ENCODE measurements at places on chromosomes 1 and 21.

- no peak for DNase-seq
Measured at GRCh38 chr21:36587388-36587787, 107.5 kb upstream of the CLDN14 start.

- DNase-seq = no peak
Measured at GRCh38 chr1:116311756-116312680, 61.0 kb upstream of the ATP1A1 start.

GRCh38 chr1:19347533-19348172 lies 35.5 kb downstream of the SLC66A1 start:
- DNase-seq = no peak

GRCh38 chr1:211637066-211637465 lies 38.4 kb downstream of the NEK2 start:
- DNase-seq = no peak

- no peak for DNase-seq
Measured at GRCh38 chr1:100320311-100321099, 31.8 kb upstream of the CDC14A start.

GRCh38 chr21:37146320-37147235 lies 73.5 kb downstream of the TTC3 start:
- DNase-seq = no peak

GRCh38 chr1:52439976-52440375 lies 35.6 kb downstream of the PRPF38A start:
- DNase-seq = no peak

GRCh38 chr1:83761167-83762038 lies 237.5 kb downstream of the TTLL7 start:
- DNase-seq = no peak

GRCh38 chr1:163820226-163820625 lies 498.5 kb downstream of the NUF2 start:
- no peak for DNase-seq

DNA sequence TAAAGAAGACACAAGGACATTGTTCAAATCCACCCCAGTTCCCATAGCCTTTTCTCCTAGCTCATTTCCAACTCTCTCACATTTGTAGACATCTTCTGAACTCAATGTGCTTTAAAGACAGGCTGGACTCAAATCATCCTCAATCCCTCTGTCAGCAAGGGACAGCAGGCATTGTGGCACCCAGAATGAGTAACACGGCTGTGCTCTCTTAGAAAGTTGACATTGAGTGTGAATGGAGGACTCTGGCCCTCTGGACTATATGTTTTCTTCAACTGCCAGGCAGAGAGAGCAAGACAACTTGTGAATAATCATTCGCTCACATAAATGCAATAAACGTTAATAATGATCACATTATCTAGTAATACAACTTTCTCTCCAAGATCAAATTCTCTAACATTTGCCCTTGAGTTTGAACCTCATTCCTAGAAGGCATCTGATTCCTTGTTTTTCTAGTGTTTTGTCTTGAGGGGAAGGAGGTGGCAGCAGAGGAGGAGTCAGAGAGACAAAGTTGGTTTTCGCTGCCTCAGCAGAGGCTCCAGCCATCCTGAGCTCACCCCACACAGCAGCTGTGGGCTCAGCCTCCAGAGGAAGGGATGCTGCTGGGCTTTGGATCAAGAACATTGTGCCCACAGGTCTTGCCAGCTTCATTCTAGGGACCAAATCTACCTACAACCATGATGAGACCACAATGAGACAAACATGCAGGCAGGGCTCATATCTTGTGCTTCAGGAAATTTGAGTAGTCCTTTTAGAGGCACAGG lies 85.1 kb downstream of the BCAR3 start:
- no peak for DNase-seq

DNA sequence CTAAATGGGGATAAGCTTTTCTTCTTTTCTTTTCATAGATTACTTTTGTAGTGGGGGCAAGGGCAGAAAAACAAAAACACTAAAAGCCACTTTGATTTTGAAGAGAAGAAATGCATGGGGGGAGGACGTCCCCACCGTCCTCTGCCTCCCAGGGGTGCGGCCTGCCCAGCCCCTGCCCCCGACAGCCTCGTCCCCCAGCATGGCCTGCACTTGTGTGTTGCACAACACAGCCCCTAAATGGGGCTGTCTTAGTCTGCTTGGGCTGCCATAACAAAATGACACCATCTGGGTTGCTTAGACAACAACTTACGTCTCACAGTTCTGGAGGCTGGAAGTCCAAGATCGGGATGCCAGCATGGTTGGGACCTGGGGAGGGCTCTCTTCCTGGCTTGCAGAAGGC lies 57.3 kb upstream of the TMEM51 start:
- DNase-seq = no peak

- DNase-seq = no peak
Measured at GRCh38 chr1:33966346-33967141, 102.7 kb downstream of the HMGB4 start.

DNA sequence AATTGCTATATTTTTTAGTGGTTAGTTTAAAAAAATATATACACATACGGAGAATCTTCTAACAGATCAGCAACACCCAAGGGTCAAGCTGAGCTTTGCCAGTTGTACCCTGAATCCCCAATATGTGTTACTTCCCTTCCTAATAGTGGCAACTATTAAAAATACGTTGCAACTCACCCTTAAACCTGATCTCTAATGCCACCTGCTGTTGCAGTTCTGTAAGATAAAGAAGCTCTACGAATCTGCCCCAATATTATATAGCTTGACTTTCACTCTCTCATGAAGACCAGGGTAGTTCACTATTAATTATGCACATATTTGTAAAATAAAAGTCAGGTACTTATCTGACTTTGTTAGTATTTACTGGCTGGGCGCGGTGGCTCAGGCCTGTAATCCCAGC lies 58.4 kb downstream of the ASH1L start:
- peak; percentile 34 for DNase-seq

DNA sequence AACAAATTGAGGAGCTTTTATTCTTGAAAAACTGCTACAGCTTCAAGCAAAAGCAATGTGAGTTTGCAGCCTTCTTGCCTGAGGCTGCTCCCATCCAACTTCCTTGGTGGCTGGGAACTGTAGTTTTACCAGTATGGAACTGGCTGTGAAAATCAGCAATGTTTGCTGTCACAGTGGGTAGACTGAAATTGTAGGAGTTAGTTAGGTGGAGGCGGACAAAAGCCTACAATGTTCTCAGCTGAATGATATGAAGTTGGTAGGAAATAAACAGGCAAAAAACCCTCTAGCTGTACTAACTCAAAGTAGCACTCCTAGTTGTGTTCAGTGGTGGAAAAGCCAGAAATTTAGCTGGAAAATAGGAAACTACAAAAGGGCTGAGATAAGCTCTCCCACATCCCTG lies 18.5 kb downstream of the HAX1 start:
- no peak for DNase-seq

GRCh38 chr1:181032535-181032934 lies 1.2 kb upstream of the MR1 start:
- no peak for DNase-seq

DNA sequence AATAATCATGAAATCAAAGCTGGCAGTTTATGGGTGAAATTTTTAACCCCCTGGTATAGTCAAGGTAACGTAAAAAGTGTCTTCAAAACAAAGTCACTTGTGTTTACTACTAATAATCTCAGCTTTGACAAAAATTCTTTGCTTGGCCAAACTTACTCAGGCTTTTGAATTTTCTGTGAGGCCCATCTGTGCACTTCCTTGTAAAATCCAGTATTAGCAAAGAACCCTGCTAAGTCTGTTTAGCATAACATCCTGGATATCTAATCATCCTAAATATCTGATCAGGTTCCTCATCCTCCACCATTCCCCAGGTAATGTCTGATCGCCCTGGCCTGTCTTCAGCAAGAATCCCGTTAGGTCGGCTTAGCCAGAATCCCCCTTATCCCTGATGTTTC lies 3.0 kb downstream of the LYST start:
- DNase-seq = no peak

Data from CD4-positive, alpha-beta T cell treated with Interleukin-2 at 100 ng/mL for 4 hours (primary cell).